Fibroblast of skin of abdomen (primary cell): ENCODE measurements at places on chromosomes 3 and 15.

GRCh38 chr15:81000144-81000623 is 539 bp upstream of the TLNRD1 start:
- no peak for DNase-seq

- DNase-seq, result no peak
These were observed 76.8 kb downstream of the CHCHD4 start for GRCh38 chr3:14047841-14048240.

- no peak for DNase-seq
These were observed 86.8 kb downstream of the NAALADL2 start for GRCh38 chr3:174945951-174946350.

DNA sequence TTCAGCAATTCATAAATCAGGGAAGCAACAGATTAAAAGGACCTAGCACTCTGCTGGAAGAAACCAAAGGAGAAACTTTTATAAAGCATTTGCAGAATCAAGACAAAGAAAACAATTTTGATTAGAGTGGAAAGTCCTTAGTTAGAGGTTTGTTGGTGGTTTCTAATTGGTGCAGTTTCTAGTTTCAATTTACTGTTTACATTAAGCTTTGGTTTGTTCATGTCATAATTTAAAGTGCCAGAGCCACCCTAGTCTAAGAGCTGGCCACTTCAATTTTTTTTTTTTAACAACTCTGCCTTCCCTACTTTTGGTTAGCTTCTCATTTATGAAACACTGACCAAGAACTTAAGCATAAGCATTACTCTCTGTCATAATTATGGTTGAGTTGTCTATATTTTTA is 1428.2 kb upstream of the GBE1 start:
- no peak for DNase-seq
